NCI-H1930 (cell line): ENCODE measurements at places on chromosomes 4 and X.

DNA sequence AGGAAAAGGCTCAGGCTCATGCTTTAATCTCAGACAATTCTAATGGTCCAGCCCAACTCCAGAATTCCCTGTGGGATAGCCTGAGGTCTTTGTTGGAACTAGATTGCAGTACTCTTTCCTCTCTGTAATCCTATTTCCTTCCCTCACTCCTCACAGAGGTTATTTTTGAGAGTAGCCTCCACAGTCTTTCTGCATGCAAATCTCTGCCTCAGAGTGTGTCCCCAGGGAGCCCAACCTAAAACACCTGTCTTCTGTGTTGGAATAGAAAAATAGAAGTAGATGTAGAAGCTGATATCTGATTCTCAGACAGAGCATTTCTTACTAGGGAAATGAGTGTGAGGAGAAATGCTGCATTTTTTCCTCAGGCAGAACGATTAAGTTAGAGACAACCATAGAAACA, 915.5 kb upstream of the EPHA5 start:
- DNase-seq = no peak

DNA sequence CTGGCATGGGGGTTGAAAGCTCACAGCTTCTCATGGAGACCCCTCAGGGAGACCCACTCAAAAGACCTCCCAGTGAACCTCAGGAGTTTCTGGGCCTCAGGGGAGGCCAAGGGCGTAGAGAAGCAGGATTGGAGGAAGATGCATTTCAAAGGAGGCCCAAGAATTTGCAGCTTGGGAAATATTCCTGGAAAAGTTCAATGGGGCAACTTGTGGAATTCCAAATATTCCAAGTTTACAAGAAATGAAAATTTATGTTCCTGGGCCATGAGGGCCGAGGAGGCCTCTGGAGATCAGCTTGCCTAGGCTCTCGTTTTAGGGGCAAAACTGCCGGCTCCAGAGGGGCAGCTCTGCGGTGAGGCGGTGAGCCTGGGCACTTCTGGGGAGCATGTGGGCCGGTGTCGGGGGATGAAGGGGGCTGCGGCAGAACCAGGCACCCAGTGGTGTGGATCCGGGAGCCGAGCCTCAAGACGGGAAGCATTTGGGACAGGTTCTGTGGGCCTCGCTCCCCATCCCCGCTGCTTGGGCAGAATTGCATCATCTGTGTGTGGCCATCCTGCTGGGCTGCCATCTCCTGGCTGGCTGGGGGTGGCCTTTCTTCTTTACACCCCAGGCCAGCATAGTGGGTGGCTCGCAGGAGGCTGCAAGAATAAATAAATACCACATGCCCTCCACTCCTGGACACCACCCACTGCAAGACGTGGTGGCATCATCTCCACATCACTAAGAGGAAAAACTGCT, 54.6 kb upstream of the GPR78 start:
- DNase-seq = no peak

GRCh38 chr4:107799669-107800450, 24.9 kb upstream of the SGMS2 start:
- DNase-seq = no peak

GRCh38 chr4:12389604-12390003, 960.9 kb upstream of the HS3ST1 start:
- no peak for DNase-seq

GRCh38 chrX:1598876-1599790, 7.7 kb downstream of the AKAP17A start:
- no peak for DNase-seq

GRCh38 chr4:94641702-94642560, 115.8 kb upstream of the BMPR1B start:
- DNase-seq = no peak

DNA sequence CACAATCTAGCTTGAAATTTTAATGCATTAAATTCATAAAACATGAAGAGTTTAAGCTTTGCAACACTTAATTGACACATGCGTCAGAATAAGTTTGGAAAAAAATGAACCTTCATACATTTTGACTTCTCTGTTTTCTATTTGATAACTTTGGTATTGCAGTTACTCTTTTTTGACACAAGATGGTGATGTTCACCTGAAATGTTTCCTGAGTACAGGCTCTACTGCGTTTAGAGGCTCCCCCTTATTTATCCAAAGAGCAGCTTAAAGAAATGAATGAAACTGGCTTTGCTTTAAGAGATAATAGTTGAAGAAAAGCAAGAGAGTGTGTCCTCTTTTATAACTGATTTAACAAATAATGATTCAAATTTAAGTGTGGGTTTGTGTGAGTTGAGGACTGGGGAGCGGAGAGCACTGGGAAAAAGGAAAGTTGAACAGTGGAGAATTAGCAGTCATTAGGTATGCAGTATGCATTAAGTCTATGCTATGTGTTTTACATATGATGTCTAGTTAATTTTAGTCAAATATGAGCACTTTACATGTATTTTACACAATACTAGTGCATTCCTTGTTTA, 180.6 kb upstream of the NUDT6 start:
- no peak for DNase-seq

GRCh38 chr4:75655562-75655961, 17.6 kb downstream of the G3BP2 start:
- no peak for DNase-seq

DNA sequence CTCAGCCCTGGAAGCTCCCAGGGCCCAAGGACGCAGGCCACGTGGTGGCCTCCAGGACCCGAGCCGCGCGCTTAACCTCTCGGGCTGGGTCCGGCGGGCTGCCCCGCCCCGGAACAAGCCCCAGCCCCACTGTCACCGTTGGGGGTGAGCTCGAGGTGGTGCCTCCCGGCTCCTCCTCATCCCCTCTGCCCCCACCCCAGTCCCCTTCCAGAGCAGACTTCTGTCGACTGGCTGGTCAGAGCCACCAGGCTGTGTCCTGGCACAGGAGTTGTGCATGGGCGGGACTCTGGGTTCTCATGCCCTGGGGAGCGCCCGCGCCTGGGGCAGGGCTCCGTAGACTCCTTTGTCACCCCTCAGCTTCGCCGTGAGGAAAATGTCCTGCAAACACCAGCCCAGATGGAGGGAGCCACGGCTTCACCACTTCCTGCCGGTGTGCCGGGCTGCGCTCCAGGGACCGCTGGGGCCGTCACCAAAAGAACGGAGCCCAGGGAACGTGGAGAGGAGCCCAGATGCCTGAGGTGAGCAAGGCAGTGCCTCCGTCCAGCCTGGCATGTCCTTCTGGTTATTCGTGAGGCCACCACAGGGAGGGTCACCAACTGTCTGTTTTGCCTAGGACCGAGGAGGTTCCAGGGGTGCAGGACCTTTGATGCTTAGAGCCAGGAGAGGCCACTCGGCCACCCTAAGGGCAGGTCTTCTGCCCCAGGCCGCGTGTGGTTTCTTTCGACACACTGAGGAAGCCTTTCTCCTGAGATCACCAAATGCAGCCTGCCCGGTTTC, 7.1 kb upstream of the RGS12 start:
- DNase-seq = no peak

GRCh38 chr4:51831133-51831532, 11.8 kb upstream of the DCUN1D4 start:
- DNase-seq = no peak

DNA sequence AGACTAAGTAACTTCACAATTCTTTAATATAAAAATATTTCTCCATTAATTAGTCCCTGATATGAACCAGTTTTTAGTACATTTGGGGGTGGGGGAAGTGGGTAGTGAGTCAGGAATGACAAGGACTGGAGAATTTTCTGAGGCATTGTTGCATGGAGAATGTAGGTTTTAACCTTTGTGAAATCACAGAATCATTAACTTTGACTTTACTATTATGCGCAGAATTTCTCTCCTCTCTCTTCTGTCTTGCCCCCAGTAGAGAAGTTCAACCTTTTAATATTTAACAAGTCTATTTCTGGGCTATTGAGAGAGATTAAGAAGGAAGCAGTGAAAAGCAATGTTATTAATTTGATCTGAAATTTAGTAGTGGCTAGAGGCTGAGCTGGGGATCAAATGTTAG, 597.0 kb downstream of the PCDH18 start:
- DNase-seq = no peak

- no peak for DNase-seq
Observed at GRCh38 chr4:160202802-160203201, 1099.9 kb downstream of the RAPGEF2 start.

DNA sequence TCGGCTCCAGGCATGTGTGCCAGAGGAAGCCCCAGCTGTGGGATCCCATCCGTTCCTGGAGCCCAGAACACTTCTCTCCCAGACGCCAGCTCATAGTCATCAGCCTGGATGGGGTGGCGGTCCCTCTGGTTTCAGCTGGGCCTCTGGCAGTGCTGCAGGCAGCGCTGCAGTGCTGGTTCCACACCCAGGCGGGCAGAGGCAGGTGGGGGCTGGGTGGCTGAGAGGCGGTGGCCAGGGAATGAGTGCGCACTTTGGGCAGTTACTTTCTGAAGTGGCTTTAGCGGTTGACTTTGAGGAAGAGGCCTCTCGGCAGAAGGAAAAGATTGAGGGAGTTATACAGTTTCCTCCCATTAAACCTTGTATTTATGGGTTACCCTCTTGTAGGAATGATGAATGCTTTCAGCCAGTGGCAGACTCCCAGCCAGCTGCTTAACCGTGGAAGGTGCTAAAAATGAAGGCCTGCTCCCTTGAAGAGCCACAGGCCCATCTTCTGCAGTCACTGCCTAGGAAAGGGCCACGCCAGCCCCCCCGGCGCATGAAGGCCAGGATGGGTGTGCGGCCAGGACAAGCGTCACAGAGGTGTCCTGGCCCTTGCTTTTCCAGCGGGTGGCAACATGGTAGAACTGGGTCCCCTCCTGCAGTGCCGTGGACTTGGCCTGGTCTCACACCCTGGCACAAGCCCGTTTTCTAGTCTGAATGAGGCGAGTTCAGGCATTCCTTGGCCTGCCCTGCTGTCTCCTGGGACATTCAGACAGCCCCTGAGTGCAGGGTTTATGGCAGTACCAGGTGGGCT, 9.9 kb downstream of the TADA2B start:
- no peak for DNase-seq

DNA sequence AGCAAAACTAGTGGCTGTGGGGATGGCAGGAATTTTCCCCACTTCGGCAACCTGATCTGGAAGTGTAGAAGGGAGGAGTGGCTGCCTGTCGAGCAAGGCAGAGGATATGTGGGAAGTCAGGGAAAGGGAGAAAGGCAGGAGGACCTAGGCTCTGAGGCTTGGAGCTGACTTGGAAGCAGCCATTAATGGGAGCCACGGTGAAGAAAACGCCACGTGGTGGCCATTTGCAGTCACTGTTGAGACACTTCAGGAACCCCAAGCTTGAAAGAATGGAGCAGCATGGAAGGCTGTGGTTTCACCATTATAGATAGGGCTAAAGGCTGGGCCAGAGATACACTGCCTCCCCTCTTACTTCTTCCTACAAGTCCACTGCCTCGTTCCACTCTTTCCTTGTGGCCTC, 41.8 kb upstream of the MAML3 start:
- no peak for DNase-seq

DNA sequence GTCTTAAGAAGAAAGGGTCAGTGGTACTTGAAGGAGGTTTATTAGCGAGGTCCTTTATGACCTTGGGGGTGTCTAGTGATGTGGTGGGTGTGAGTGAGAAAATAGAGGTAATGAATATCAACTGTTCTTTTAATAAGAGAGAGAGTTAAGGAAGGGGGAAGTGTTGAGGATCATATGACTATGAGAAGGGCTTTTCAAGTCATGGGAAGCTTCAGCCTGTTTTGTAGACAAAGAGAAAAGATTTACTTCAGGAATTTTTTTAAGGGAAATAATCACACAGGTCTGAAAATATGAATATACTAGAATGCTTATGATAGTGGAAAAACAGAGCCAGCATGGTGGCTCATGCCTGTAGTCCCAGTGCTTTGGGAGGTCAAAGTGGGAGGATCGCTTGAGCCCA, 41.3 kb upstream of the MTMR1 start:
- DNase-seq = no peak

- no peak for DNase-seq
Observed at GRCh38 chrX:119398587-119398973, 556 bp upstream of the SLC25A43 start.

DNA sequence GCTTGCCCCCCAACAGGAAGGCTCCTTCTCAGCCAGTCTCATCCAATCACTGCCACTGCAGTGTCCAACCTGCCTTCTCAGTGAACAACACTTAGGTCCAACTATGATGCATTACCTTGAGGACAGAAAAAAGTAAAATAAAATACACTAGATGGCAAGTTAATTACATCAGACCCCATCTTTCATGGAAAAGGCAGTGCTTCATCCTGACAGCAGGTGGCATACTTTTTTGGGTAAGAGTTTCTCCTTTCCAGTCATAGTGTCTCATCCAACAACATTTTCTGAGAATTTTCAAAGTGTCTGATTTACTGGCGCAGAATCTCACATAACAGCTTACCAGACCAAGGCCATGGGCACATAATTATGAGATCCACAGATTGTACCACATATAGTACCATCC, 1742.8 kb downstream of the PCDH7 start:
- no peak for DNase-seq

DNA sequence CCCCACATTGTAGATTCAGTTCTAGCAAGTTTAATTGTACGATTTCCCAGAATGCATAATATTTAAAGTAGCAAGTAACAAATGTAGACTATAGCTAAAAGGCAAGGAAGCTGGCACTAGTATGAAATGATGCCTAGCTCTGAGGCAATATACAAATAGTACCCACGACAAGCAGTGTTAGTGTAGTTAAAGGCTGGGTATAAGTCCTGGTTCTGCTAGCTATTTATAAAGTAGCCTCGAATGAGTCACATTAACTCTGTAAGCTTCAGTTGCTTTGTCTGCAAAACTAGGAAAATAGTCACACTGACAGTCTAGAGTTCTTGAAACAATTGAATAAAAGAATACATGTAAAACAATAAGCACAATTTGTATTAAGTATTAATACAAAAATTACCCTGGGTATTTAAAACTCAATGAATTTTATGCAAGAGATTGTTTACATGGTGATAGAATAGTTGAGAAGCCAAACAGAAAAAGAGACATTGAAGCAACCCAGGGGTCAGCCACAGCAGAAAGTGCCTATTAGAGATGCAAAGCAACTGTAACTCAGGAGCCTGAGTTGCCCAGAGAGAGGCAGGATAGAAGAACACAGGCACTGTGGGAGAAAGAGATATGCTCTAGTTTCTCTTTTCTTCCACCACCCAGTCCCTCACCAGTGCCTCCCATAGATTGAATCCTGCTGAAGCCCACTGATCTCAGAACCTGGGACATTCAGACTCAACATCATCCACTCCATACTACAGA, 949.0 kb downstream of the C4orf33 start:
- no peak for DNase-seq

- DNase-seq = no peak
Observed at GRCh38 chrX:97065066-97065465, 181.4 kb downstream of the RPA4 start.

DNA sequence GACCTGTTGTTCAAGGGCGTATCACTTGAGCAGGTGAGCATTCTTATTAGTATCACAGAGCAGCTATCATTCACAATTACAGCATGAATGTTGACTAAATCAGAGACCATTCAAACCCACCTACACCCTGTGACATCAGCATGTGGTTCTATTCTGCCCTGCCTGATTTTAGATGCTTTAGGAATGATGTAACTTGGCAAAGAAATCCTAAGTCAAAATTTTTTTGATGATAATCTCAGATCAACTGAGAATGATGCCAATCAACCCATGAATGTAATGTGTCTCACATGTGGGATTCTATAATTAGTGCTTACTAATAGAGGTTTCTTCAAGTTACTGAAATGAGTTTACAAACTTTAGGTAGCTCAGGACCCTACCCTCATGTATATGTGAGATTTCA, 13.4 kb upstream of the CHIC2 start:
- no peak for DNase-seq
